Peyer's patch (tissue), 4 donors: ENCODE measurements at places on chromosomes 12 and 14. TPM values are rescaled to one million over a fixed set of nuclear protein-coding genes. Genes with fewer than 3 reads are reported as not detected.

The ALG10 gene
- 6.6 TPM for total RNA-seq

DNA sequence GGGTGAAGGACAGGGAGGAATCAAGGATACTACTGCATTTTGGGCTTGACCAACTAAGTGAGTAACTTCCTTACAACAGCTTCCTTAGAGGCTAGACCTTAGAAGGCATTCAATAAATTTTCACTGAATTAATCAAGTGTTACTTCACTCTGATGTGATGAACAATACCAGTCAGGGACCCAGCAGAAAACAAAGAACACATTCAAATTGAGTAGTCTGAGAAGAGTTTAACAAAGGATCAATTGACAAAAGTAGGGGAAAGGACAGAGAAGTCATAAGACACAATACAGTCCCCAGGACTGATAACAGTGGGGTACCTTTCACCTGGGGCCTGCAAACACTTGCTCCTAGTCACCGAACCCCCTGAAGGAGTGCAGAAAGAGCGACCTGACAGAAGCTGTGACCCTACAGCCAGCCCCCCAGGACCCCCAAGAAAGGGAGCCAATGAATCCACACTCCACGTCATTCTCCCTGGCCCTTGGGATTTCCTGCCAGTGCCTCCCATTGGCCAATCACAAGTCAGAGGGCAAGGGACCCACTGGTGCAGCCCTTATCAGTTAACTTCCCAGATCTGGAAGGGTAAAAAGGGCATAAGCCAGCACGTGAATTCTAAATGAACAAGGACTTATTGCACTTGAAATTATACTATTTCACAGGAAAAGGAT lies 6.9 kb downstream of the ANAPC5 start:
- no peak for DNase-seq

- no peak for DNase-seq
Observed at GRCh38 chr12:19833775-19834501, 394.6 kb downstream of the AEBP2 start.

DNA sequence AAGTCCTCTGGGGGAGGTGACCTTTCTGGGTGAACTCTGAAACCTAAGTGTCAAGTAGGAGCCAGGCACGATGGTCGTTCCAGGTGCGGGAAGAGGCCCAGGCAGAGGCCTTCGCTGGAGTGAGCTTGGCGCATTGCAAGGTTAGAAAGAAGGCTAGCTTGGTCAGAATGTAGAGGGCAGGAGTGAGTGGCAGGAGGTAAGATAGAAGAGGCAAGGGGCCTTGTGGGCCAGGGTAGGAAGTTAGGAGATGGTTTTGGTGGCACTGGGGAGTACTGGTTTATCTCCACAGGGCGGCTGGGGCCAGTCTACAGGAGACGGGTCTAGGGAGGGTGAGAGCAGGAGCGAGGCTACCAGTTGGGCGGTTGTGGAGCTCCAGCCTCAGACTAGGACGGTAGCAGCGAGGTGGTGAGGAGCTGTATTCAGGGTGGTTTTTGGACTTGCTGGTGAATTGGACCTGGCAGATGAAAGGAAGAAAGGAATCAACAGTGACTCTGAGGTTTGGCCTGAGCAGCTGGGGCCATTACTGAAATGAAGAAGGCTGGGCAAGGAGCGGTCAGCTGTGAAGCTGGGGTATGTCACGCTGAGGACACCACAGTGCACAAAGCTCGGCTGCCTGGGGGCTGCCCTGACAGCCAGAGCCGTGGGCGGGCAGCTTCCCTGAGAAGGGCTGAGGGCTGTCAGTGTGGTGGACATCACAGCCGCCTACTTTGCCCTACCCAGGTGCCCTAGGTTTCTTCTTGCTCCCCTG lies 9.0 kb downstream of the MLXIP start:
- DNase-seq: no peak

DNA sequence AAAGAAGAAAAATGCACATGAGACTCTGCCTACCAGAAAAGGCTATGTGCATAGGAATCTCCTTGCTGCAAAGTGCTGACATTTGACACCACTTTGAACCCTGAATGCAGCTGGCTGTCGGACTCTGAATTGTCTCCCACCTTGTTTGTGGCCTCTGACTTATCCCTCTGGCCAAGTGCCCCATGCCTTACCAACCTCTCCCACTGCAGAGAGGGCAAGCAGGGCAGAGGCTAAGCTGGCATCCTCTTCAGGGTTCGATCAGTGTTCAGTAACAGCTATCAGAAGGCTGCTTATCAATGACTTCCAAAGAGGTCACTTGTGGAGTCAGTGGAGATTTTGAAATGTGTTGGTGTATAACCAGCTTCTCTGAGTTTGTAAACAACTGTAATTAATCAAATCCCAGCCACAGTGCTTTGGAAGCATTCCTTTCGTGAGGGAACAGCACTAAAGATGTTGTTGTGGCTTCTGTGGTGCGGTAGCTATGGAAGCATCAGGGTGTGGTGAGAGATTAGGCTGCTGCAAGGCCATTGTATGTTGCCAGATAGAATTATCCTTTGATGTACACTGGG lies 22.6 kb upstream of the BMP4 start:
- DNase-seq: no peak
